ENCODE measurements at places on chromosomes 7 and 10. TPM values are rescaled to one million over a fixed set of nuclear protein-coding genes. Genes with fewer than 3 reads are reported as not detected.

DNA sequence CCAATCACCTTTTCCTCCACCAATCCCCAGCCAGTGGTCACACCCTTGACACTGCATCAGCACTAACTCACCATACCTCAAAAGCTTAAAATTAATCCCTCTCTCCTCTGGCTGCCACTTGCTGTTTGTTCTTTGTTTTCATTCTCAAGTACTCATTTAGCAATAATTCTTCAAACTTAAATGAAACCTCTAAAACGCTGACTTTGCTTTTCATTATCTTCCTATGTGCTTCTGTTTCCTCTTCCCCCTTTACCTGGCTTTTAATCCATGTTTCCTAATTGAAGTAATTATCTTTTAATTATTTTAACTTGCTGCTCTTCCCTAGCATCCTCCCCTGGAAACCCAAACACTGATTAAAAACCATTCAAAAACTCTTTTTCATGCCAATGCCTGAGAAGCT is 348.9 kb upstream of the MEOX2 start:
- DNase-seq = no peak

DNA sequence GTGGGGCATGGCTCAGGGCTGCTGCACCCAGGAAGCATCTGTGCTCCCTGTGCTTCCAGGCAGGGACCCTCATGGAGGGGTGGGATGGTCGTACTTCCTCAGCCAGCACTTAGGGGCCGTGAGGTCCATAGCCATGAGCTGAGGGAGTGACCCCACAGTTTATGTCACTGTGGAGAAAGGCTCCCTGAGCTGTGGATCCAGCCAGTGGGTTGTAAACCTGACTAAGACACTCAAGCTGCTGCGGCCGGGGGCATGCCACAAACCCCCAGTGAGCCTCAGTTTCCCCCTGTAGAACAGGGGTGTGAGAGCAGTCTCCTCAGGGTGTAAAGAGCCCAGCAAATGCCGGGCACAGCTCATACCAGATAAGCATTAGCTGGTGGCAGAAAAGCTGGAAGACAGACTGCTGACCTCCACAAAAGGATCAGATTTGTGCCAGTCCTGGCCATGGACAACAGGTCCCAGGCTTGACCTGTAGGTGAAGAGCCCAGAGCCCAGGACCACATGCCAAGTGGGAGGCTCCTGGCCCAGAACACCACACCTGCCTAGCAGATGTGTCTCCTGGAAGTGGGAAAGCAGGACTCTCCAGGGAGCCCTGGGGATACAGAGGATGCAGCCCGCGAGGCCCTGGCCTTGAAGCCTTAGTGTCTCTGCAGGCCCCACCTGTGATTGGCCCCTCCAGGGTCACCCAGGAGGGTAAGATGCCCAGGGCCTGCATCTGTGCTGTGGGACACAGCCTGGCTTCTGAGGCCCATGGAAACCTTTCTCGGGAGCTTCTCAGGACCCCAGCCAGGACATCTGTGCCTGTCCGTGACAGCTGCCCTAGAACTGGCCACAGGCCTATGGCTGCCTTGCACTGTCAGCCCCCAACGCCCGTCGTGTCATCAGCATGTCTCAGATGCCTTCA is 78.1 kb upstream of the RET start:
- DNase-seq = no peak

PDE1C gene
- total RNA-seq = 0.74 TPM

PIP gene
- total RNA-seq = not detected

GRCh38 chr7:133310232-133310862 is 57.5 kb downstream of the EXOC4 start:
- no peak for DNase-seq

DNA sequence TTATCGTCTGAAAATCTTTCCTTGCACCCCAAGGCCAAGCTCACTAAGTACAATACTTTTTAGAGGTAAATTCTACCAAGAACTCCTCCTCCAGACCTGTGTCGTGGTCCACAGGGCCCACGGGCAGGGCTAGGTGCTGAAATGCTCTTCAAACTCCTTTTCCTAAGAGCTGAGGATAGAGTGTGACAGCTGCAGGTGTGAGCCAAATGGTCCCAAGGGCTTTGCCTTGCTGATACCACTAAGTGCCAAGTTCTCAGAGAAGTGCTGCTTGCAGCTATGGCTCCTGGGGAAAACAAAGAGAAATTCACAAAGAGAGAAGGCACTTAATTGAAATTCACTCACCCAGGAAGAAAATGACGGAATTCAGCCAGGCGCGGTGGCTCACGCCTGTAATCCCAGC is 868.9 kb upstream of the AUTS2 start:
- no peak for DNase-seq

DNA sequence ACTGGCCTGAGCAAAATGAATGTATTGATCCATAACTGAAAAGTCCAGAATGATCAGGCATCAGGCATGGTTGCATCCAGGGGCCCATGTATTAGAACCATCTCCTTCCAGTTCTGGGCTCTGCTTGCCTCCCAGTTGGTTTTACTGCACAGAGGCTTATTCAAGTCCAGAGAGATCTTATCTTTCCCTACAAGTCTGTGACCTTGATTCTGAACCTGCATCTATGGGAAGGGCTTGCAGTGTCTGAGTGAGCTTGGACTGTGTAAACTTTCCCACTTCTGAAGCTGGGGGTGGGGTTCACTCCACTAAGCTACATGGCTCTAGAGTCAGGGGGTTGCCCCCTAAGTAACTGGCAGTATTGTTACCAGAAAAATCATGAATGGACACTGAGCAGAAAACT is 136.2 kb downstream of the TCF7L2 start:
- DNase-seq = no peak

EPO gene
- total RNA-seq = not detected

GRCh38 chr7:141484907-141485306 is 66.3 kb upstream of the AGK start:
- DNase-seq = no peak

All from GM23338 (cell line).